ENCODE measurements at places on chromosomes 13 and 19.

GRCh38 chr13:22693691-22694090 is 487.1 kb upstream of the SGCG start:
- no peak for DNase-seq

DNA sequence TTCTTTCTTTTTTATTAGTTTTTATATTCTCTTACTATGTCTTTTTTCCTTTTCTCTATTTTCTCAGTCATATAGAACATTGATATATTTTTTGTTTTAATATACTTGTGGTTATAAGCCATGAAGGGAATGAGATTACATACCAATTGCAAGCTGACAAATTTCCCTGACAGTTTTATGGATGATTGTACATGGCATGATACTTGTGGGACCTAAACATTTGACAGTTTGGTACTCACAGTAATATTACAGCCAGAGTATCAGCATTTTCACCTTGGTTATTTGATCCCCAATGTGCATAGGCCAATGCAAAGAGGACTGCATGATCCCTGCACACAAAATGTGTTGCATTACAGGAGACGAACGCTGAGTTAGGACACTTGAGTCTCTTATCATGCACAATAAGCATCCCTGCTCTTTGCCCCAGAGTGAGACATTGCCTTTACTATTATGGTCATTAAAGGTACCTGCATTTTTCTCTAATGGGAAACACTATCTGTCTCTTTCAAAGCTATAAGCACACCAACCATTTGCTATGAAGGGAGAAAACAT is 713.4 kb upstream of the PCDH20 start:
- DNase-seq = no peak

DNA sequence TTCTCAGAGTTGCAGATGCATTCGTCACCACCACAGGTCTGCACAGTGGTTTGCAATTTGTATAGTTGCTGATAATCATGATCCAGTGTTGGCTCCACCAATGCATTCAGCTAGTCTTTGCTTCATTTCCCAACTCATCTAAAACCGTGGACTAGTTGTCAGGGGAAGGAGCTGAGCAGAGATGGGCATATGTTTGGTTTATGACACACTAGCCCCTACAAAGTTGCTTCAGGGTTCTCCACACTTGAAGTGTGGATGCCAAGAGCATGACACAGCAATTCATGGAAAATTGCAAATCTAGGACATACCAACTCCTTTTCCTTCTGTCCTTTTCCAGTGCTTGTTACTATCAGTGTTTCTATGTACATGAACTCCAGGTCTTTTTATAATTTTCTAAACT is 168.0 kb downstream of the TNFSF13B start:
- DNase-seq = no peak

- DNase-seq = no peak
Observed at GRCh38 chr13:106357198-106357597, 178.3 kb downstream of the EFNB2 start.

DNA sequence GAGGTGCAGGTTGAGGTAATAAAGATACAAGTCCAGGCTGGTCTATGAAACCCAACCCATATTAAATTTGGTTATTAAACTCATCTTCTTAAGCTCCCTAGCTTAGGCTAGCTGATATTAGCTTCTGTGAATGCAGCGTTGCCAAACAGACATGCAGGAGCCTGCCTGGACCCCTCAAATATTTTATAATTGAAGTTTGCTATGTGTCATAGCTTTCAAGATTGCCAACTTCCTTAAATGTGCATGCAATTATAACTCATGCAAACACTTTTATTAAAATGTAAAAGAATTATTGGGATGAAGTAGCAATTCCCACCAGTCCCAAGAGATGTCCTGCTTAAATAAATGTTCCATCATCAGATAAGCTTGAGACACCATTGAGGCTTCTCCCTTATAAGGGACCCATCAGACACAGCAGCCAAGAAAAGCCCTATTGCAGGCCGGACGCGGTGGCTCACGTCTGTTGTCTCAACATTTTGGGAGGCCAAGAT is 51.3 kb downstream of the MBNL2 start:
- no peak for DNase-seq

DNA sequence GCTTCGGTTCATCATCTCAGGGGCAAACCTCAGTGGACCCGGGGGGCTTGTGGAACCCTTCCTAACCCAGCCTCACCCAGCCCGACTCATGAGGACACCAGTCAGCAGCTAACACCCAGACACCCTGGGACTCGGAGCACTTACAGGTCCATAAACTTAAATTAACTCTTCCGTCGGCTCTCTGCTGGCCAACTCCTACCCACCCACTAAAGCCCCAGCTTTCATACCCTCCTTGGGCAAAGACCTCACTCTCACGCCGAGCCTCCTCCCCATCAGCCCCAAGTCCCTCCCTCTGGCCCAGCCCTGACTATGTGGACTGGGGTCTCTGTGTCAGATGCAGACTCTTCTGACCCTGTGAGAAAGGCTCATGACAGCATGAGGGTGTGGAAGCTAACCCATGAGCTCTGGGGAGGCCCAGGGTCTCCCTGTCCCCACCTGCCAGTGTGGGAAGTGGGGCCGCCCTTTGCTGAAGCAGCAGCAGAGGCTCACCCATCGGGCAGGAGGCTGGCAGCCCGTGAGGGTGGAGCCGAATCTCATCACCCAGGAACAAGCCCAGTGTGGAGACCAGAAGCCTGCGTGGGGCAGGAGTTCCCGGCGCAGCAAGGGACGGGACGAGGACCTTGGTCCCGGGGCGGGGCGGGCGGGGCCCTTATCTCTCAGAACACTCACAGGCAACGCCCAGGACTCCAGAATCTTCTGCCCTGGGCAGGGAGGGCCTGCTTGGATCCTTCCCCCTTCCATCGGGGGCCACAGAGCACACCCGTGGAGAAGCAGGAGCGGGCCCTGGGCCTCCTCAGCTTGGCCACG is 19.8 kb downstream of the TCF3 start:
- DNase-seq = no peak

- DNase-seq = no peak
Observed at GRCh38 chr13:33794576-33794975, 23.4 kb upstream of the RFC3 start.

GRCh38 chr13:107716741-107717140 is 498.6 kb downstream of the LIG4 start:
- no peak for DNase-seq

DNA sequence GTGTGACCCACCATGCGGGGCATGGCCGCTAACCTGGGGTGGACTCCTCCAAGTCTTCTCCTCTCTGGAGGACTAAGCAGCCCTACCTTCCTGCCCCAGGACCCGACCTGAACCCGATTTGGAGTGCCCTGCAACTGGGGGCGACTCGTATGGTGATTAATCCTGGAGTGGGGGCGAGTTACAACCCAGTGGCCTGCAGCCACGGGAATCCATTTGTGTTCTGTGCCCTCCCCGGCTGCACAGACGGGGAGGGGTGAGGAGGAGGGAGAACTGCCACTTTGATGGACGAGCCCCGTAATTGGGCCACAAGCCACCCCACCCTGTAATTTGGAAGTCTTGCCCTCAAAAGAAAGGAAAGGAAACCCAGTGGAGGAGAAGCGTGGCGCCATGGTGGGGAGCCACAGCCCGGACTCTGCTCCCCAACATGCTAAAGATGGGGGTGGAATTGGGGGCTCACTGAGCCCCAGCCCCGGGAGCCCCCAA is 18.0 kb downstream of the PRR36 start:
- no peak for DNase-seq

GRCh38 chr13:75762955-75763354 is 126.8 kb downstream of the LMO7 start:
- DNase-seq = no peak

- DNase-seq = no peak
Observed at GRCh38 chr13:20105161-20105689, 55.6 kb downstream of the GJA3 start.

- DNase-seq = no peak
Observed at GRCh38 chr13:77530875-77531274, 4.6 kb upstream of the SCEL start.

GRCh38 chr19:10269333-10270179 is 1.4 kb upstream of the ICAM1 start:
- DNase-seq = peak; percentile 47
